ENCODE measurements at places on chromosomes 11 and 22. TPM values are rescaled to one million over a fixed set of nuclear protein-coding genes. Genes with fewer than 3 reads are reported as not detected.

GRCh38 chr22:32177221-32177765 lies 18.2 kb upstream of the C22orf42 start:
- DNase-seq: no peak

The OR8G5 gene
- not detected for total RNA-seq

The VSIG2 gene
- total RNA-seq: 215 TPM

The DEFB131B gene
- not detected for total RNA-seq

- no peak for DNase-seq
Measured at GRCh38 chr11:19323502-19323901, 82.8 kb upstream of the E2F8 start.

The TNKS1BP1 gene
- total RNA-seq: 338 TPM

GRCh38 chr11:125256541-125257189 lies 92.1 kb downstream of the PKNOX2 start:
- no peak for DNase-seq

GRCh38 chr11:67290801-67291200 lies 1.7 kb downstream of the ANKRD13D start:
- DNase-seq: no peak

The KRTAP5-7 gene
- total RNA-seq: 5.8 TPM

DNA sequence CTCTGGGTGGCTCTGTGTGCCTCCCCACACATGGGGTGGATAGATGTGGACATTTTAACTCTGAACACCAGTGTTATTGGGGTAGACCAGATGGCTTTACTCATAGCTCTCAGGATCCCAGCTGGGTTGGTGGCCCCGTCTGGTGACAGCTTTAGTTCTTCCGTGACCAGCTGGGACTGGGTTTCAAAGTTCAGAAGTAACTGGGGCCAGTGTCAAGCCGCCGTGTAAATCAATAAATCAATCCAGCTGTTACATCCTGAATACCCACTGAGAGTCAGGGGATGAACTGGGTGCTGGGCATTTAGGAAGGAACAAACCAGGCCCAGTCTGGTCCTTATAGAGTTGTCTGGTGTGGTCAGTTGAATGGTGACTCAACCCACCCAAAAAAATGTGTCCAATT lies 269.4 kb downstream of the CTTN start:
- no peak for DNase-seq

DNA sequence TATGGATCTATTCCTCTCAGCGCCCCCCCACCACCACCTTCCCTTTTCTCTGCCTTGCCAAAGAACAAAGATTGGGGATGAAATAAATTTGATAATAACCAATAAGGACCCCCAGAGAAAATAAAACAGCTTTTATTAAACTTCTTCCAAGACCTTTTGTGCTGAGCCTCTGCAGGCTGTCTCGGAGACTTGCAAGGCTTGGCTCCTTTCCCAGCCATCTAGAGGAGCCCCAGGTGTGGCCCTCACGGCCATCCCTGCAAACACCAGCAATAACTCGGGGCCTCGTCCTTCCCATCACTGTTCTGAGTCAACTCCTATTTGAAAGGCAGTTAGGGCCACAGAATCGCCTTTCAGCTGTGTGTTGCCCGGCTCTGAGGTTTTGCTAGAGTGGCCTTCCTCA lies 51.2 kb upstream of the LMO1 start:
- DNase-seq: no peak

- DNase-seq: no peak
Measured at GRCh38 chr11:127709960-127710359, 709.4 kb upstream of the KIRREL3 start.

GRCh38 chr11:38226684-38227083 lies 1628.6 kb upstream of the RAG2 start:
- no peak for DNase-seq

DNA sequence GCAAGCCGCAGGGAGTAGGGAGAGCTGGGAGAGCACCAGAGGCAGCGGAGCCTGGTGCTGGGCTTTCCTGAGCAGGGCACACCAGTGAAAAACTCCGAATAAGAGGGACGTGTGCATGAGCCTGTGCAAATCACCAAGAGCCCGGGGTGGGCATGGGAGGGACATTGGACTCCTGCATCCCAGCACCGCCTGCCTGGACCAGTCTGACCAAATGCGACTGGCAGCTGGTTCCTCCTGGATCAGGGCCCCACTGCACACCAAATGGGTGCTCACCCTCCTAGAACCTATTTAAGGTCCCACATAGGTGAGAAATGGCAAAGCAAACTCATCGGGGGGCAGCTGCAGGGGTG lies 3.1 kb downstream of the PPM1F start:
- DNase-seq: no peak

The ADAMTS8 gene
- total RNA-seq: 1.2 TPM

The BRMS1 gene
- total RNA-seq: 25.7 TPM

The RTL10 gene
- total RNA-seq: 28.6 TPM

- DNase-seq: no peak
Measured at GRCh38 chr11:20459865-20460264, 72.3 kb downstream of the PRMT3 start.

- no peak for DNase-seq
Measured at GRCh38 chr11:85752201-85752889, 58.6 kb downstream of the SYTL2 start.

DNA sequence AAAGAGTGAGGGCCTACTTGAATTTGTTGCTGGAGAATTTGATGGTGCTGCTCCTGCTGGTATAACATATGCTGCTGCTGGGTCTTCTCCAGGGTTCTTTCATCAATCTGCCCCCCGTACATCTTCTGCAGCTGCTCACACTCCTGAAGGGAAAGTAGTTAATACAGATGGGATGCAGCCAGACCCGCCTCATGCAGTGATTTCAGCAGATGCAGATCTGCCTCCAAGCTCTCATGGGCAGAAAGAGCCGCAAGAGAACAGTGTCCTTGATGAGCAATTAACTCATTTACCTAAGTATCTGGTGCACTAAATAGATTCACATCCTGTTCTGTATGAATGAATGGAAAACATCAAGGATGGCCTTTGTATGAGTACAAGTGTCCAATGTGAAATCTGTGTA lies 24.8 kb upstream of the APOA1 start:
- DNase-seq: no peak

DNA sequence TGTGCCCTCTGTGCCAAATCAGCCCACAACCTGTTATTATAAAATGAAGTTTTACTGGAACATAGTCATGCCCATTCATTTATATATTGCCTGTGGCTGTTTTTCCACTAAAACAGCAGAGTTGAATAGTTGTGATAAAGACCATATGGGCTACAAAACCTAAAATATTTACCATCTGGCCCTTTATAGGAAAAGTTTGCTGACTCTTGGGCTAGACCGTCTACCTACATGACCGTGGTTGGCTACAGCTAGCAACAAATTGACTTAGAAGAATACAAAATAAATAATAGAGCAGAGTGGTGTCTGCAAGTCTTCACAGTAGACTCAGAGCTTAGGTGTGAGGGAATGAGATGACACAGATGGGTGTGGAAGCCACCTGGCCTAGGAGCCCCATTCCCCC lies 11.2 kb upstream of the IL18BP start:
- no peak for DNase-seq

DNA sequence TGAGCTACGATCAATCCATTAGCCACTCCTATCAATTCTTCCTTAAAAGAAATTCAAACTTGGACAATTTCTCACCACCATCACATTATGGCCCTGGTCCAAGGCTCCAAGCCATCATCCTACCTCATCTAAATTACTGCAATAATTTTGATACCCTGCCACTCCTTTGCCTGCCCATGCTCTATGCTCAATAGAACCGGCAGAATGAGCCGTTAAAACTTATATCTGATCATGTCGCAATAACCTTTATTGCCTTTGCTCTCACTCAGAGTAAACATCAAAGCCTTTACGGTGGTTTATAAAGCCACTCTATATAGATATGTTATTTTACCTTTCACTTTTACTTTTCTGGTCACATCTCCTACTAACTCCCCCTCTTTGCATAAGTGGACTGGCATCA lies 2392.1 kb upstream of the RAG2 start:
- DNase-seq: no peak

The OR10D3 gene
- not detected for total RNA-seq
